NCI-H446 (cell line): ENCODE measurements at places on chromosomes 6 and 20.
A peak's percentile ranks its signal among the peaks of the same experiment; 100 is the strongest.

DNA sequence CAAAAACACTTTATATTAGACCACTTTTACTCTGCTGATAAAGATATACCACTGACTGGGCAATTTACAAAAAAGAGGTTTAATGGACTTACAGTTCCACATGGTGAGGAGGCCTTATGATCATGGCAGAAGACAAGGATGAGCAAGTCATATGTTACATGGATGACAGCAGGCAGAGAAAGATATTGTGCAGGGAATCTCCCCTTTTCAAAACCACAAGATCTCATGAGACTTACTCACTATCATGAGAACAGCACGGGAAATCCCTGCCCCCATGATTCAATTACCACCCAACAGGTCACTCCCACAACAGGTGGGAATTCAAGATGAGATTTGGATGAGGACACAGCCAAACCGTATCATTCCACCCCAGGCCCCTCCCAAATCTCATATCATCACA lies 1383.8 kb upstream of the MAP3K7 start:
- no peak for DNase-seq

GRCh38 chr20:64064145-64064698 lies 1.2 kb downstream of the TCEA2 start:
- no peak for DNase-seq

- no peak for DNase-seq
Measured at GRCh38 chr6:44672841-44673240, 285.3 kb downstream of the CDC5L start.

DNA sequence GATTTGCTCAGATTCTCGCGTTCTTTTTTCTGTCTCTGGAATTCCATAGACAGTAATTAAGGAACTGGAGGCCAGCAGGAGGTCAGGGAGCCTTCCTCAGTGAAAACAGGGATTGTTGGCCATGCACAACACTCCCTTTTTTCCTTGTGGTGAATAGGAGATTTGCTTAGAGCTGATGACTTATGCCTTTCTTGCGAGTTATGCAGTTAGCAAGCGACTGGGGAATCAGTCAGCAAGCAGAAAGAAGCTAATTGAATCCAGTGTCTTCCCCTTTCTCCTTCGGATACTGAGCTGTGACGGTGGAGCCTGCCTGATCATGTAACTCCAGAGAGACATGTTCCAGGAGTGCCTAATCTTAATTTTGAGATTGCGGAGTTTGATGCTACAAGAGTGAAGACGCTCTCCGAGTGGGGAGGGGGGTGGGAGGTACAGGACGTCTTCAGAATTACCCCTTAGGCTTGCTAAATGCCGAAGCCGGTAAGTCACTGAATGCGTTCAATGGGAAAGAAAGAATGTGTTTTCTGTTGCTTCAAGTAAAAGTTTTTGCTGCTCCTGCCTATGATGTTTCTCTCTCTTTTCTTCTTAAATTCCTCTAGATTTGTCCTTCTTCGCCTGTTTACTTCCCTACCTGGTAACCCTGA lies 165.9 kb downstream of the SASH1 start:
- no peak for DNase-seq

- DNase-seq = no peak
Measured at GRCh38 chr6:136961848-136962247, 39.7 kb downstream of the SLC35D3 start.

DNA sequence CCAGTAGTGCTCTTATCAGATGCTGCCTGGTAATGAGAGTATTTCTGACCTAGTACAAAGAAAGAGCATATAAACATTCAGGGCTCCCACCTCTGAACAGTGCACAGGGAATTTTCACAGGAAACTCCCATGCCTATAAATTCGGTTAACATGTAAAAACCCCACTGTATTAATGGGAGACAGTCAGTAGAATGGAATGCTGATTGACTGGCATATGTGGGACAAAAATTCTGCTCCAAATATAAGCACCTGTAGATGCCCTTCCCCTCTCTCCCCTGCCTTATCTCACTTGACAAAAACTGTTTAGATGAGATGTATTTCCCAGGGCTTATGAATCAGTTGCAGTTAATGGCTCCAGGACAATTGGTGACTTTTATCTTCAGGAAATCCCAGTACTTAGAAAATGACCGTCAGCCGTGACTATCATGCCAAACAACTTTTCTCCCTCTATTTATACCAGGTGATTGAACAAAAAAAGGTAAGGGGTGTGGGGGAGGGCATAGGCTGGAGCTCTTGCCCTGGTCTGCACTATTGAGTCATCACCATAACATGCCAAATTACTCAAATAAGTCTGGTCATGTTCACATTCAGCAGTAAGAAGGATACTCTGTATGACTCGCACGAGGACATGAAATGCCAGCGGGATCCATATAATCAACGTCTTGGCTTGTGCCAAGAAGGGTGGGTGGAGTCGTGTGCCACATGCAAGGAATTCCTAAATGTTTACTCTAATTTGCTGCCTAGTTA lies 176.4 kb upstream of the BMP2 start:
- DNase-seq = no peak

- no peak for DNase-seq
Measured at GRCh38 chr6:169832247-169832948, 81.0 kb downstream of the ERMARD start.

DNA sequence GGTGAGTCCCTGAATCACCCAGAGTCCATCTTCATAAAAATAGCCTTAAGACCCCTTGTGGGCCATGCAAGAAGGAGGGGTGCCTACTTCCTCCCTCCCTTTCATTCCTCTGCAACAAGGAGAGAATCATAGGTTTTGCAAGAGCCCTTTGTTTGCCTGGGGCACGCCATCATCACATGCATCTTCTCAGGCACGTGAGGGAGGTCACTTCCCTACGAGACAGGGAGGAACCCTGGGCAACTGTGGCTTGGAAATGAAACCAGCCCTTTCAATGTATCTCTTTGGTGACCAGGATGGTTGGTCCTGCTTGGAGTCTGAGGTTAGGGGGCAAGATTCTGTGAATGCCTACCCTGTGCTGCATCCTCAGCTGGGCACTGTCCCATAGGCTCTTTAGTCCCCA lies 194.8 kb downstream of the MAFB start:
- no peak for DNase-seq

DNA sequence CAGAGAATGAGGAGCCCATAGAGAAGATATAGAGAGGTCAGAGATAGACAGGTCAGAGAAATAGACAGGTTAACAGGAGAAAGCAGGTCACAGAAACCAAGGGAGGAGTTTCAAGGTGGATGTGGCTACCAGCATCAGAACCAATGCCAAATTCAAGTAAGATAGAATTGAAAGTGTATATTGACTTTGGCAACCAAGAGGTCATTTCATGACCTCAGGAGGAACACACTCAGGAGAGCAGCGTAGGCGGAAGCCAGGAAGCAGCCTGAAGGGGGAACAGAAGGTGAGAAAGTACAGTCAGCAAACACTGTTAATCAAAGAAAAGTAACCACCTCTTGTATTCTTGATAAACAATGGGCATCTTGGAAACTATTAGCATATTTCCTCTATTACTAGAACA lies 33.9 kb upstream of the ALDH8A1 start:
- no peak for DNase-seq

DNA sequence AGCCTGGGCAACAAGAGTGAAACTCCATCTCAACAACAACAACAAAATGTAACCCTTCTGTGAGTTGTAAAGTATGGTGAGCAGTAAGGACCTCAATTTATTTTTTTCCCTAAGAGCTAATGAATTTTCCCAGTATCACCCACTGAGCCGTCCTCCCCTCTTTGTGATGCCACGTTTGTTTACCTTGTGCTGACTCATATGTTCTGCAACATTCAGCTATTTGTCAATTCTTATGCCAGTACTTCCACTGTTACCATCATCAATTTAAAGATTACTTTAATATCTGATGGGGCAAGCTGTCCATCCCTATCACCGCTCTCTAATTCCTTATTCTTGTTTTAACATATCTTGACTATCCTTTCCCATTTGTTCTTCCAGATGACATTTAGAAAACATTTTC lies 37.5 kb downstream of the MAK start:
- DNase-seq = no peak

- DNase-seq = peak; percentile 0
Measured at GRCh38 chr6:104682722-104683643, 176.7 kb downstream of the HACE1 start.

DNA sequence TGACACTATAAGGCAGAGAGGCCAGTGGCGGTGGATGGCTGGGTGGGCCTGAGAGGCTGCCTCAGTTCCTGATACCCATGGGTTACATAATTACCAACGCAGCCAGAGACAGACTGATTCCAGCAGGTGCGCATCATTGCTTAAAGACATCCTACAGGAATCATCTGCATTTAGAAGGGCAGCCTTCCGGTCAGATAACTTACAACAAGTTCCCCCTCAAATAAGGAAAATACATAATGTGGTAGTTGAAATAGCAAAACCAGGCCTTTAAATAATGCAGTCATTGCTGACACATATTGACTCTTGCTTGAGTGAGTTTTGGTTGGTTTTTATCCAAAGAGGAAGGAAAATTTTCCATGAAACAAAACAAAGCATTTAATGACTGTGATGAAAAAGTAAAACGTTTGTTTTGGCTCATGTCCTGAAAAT lies 81.9 kb downstream of the SIM1 start:
- DNase-seq = no peak

GRCh38 chr20:43171930-43172329 lies 17.8 kb downstream of the PTPRT start:
- no peak for DNase-seq

- no peak for DNase-seq
Measured at GRCh38 chr6:63543001-63543400, 29.3 kb upstream of the LOC128125822 start.

DNA sequence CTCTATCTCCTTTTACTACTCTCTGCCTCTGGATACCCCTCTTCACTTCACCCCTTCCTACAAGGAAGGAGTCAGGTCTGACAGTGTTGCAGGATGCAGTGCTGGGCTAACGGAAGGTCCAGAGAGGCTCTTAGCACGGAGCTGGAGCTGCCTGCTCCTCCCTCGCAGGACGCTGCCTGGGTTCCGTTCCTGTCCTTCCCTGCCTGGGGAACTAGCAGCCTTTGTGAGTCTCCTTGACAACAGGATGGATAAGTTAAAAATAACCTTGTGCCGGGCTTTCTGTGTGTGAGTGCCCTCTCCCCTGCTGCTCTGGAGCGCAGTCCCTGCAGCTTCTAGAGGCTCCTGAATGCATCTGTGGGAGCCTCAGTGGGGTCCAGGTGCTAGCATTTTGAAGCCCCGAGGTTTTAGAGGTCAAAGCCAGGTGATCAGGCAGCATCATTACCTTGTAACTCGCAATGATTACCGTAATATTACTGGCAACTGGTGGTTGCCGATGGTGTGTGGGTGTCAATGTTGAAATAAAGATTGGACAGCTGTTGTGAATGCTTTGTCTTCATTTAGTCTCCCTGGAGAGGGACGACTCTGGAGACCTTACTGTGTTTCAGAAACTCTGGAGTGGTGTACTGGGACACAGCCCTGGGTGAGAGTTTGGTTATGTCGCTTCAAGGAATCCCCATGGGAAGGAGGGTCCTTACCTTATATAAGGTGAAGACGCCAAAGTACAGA lies 44.4 kb downstream of the CDS2 start:
- no peak for DNase-seq

DNA sequence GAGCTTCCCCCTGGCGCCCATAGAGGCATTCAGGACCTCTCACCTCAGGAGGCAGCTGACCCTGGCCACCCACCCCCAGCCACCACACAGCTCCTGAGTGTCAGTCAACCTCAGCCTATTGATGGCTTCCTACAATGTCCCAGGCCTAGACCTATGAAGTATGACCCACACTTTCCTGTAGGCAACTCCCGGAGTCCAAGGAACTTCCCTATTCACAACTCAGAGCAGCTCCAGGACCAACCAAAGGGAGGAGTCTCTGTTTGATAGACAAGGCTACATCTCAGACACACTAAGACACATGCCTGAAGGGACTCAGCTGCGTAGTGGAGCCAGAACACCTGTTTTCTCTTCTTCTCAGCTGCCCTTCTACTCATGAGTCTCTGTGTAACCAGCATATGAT lies 169.1 kb downstream of the MAFB start:
- no peak for DNase-seq

- DNase-seq = no peak
Measured at GRCh38 chr6:90216072-90216977, 80.3 kb downstream of the BACH2 start.

GRCh38 chr6:14231501-14232280 lies 114.1 kb downstream of the CD83 start:
- no peak for DNase-seq

DNA sequence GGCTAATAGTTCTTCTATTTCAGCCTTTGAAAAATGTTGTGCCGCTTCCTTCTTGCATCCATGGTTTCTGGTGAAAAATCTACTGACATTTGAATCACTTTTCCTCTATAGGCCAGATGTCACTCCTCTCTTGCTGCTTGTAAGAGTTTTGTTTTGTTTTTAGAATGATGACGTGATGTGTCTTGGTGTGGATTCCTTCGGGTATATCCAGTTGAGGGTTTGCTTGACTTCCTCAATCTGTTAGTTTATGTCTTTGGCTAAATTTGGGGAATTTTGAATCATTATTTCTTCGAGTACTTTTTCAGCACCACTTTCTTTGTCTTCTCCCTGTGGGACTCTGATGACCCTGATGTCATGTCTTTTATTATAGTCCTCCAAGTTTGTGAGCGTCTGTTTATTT lies 175.5 kb downstream of the MYLK4 start:
- DNase-seq = no peak

- DNase-seq = no peak
Measured at GRCh38 chr6:169282043-169282442, 28.4 kb upstream of the THBS2 start.

GRCh38 chr20:25082498-25082873 lies 545 bp upstream of the VSX1 start:
- no peak for DNase-seq

GRCh38 chr20:57654363-57654997 lies 34.3 kb upstream of the ZBP1 start:
- no peak for DNase-seq

GRCh38 chr20:61486198-61486597 lies 234.1 kb downstream of the CDH4 start:
- DNase-seq = no peak

DNA sequence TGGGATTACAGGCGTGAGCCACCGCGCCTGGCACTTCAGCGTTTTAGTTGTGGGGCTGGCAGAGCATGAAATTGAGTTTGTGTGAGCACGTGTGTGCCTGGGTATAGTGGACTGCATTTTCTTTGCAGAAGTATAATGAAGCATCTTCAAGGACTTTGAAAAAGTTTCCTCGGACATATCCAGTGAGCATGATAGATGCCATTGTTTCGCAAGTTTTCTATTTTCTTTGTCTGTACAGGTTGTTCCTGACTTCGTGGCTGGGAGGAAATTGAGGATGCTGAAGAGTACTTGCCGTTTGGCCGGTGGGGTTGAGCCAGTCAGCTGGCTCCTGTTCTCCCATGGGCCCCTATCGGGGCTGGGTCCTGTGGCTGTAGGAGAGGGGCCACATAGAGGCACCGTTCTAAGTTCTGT lies 55.9 kb downstream of the RREB1 start:
- no peak for DNase-seq
